ENCODE measurements at places on chromosomes 16 and 17.

DNA sequence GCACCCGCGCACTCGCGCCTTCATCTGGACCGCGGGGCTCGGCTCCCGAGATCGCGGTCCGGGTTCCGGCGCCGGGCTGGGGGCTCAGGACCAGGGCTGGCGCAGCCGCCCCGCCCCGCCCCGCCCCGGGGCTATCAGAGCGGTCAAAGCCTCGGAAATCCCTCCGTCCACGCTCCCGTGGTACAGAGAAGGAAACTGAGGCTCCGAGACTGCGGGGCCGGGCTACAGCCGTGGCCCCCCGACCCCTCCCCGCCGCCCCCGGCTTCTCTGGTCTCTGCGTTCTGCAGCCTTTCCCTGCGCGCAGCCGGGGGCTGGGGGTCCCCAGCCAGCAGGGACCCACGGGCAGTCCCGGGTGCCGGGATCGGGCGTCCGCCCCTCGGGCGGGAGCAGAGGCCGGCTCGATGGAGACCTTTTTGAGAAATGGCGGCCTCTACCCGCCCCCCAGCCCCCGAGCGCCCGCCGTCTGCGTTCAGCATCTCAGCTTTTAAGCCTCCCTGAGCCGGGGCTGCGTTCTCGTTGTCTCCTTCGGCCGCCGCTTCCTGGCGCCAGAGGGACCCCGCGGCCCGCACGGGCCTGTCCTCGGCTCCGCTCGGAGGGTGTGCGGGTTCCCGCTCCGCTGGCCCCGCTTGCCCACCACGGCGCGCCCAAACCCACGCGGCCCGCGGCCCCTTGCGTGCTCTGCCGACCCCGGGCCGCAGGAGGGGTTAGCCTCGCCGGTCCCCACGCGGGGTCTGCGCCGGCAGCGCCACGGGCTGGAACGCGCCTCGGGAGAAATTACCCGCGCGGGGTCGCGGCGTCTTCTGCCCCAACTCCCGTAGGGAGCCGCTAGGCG is 1.5 kb upstream of the NPTX1 start:
- DNase-seq: no peak

GRCh38 chr17:39231591-39232551 is 6.1 kb upstream of the STAC2 start:
- no peak for DNase-seq

DNA sequence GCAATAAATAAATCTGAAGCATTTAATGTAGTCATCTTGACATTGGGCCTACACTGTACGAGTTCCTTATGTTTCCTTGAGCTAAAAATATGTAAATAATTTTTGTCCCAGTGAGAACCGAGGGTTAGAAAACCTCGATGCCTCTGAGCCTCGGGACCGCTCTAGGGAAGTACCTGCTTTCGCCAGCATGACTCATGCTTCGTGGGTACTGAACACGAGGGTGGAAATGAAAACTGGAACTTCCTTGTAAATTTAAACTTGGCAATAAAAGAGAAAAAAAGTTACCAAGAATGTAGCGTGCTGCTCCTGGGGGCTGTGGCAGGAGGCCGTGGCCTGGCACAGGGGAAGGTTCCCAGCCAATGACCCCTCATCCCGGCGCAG is 74.1 kb downstream of the SOCS1 start:
- DNase-seq: no peak

- DNase-seq: no peak
Measured at GRCh38 chr17:79658811-79659207, 48.0 kb upstream of the RBFOX3 start.

DNA sequence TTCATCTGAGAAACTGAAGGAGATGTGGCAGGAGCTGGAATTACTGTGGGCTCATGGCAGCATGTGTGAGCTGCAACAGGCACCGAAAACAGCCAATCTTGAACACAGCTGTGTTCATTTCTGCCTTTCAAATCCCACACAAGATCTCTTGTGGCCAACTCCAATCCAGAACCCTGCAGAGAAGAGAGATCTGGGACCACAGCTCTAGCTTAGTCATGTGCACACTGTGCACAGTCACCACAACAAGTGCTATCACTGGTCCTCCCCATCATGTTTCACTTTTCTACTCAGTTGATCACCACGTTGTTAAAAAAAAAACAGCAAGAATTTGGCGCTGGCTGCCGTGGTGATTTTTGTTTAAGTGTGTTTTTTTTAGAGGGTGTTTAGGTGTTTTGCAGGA is 254.5 kb upstream of the ELAC2 start:
- no peak for DNase-seq

- peak; percentile 85 for DNase-seq
Measured at GRCh38 chr17:42928714-42929496, 28.3 kb downstream of the G6PC1 start.

- no peak for DNase-seq
Measured at GRCh38 chr16:52073024-52073423, 473.9 kb downstream of the TOX3 start.

DNA sequence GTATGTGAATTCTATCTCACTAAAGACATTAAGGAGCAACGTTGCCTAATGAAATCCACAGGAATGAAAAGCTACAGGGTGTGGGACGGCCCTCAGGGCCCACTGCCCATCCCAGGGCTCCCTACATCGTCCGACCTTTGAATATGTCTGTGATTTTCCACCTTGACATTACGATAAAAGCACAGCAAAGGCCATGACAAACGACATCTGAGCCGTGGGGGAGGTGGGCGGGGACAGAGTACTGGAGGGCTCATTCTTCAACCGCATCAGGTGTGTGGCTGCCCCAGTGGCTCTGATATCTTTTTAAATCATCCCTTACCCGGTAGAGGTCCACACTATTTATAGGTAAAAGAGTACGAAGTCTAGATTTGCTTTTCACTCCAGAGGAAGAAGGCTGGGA is 35.1 kb downstream of the LMF1 start:
- DNase-seq: no peak

- DNase-seq: no peak
Measured at GRCh38 chr17:38632334-38632733, 26.6 kb upstream of the SRCIN1 start.

DNA sequence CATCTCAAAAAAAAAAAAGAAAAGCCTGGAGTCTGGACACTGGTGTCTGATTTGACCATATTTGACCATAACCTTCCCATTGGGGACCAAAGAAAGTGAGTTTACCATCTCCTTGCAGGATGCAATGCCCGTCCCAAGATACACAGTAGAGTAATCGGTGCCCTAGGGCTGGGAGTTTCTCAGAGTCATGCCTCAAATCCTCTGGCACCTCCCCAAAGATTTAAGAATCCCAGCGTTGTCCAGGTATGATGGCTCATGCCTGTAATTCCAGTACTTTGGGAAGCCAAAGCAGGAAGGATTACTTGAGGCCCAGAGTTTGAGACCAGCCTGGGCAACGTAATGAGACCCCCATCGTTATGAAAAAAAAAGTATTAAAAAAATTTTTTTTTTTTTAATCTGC is 5.0 kb downstream of the PITPNM3 start:
- DNase-seq: no peak

GRCh38 chr17:29582772-29583171 is 6.7 kb downstream of the GIT1 start:
- DNase-seq: no peak

DNA sequence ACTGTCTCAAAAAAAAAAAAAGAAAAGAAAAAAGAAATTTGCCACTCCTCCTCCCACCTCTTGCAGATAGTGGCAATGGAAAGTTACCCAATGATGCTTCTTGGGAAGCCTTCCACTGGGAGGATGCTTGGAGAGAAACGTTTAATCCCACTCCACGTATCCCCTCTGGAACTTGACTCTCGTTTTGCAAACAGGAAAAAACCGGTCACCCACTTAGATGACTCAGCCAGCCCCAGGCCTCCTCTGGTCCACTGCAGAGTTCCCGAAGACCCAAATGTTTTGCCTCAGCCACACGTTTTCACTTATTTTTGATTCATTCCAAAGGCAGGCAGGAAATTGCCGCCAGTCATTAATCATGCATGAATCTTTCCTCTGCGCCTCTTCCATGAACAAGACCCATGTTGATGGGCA is 9.3 kb upstream of the TNFRSF17 start:
- no peak for DNase-seq

- peak; percentile 64 for DNase-seq
Measured at GRCh38 chr16:48623304-48624016, 13.5 kb upstream of the N4BP1 start.

GRCh38 chr16:58384437-58385055 is 7.7 kb upstream of the GINS3 start:
- DNase-seq: no peak

- no peak for DNase-seq
Measured at GRCh38 chr17:19363460-19364035, 1.0 kb upstream of the B9D1 start.

DNA sequence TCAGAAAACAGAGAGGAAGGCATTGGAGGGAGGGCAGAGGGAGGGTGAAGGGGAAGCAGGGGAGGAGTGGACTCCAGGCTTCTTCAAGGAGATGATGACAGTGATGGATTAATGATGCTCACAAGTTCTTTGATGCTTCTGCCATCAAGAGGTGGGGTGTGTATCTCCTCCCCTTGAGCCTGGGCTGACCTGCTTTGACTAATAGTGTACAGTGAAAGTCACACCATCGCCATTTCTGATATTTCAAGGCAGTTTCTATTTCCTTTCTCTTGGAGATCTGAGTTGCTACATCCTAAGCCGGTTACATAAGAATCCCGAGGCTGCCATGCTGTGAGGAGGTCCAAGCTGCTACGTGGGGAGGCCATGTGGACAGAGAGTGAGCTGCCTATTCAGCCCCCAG is 312.5 kb downstream of the MAF start:
- no peak for DNase-seq

DNA sequence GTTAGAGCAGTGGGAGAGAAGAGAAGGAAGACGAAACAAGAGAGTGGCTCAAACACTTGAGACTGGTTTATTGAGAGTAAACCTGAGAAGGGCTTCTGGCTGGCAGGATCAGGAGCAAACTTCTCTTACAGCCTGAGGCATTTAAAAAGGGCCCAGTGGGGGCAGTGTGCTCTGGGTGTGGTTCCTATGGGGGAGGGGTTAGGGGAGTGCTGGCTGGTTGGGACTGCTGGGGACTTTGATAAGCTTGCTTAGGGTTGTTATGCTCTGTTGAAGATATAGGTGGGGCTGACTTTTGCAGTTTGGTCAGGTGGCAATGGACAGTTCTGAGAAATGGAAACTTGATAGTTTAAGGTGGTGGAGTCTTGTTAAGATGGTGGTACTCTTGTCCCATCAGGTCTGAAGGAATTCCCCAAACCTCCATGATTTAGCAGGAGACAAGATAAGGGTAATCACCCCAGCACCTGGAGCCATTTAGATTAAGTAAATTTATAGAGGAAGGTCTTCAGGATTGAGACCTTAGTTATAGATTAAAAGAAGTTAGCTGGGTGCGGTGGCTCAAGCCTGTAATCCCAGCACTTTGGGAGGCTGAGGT is 79.3 kb downstream of the EMP2 start:
- no peak for DNase-seq

GRCh38 chr16:64882078-64882784 is 239.6 kb downstream of the CDH11 start:
- no peak for DNase-seq

GRCh38 chr16:86672179-86672863 is 94.0 kb downstream of the FOXL1 start:
- DNase-seq: no peak

DNA sequence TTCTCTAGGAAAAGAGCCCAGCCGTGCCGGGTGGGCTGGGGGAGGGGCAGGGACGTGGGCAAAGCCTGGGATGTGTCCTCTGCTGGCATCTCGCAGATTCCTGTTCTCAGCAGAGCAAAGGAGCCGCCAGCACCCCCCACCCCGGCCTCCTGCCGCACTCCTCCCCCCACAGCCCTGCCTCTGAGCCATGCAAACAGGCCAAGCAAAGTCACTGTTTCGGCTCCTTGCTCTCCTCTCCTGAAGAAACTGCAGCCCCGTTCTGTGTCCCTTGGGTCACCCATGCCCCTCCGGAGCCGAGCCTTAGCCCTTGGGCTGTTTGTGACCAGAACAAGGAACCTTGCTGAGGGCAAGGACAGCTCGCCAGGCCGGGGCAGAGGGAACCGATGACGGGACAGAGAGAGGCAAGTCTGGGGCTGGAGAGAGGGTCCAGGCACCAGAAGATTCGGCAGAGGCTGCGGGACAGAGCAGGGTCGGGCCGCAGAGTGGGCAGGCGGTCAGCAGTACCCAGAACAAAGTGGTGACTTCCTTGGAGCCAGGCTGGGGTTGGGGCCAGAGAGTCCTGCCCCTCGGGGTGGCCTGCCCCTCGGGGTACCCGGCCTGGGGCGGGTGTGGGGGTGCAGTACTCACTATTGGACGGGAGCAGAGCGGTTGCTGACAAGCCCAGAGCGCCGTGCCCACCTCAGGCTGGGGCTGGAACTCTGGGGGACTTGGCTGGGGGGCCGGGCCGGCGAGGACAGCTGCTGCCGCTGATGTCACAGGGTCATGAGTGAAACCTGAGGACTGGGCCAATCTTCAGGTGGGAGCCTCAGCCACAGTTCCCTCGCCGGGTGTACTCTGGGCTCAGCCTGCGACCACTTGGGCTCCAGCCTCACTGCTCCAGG is 9.2 kb upstream of the PRR29 start:
- no peak for DNase-seq

DNA sequence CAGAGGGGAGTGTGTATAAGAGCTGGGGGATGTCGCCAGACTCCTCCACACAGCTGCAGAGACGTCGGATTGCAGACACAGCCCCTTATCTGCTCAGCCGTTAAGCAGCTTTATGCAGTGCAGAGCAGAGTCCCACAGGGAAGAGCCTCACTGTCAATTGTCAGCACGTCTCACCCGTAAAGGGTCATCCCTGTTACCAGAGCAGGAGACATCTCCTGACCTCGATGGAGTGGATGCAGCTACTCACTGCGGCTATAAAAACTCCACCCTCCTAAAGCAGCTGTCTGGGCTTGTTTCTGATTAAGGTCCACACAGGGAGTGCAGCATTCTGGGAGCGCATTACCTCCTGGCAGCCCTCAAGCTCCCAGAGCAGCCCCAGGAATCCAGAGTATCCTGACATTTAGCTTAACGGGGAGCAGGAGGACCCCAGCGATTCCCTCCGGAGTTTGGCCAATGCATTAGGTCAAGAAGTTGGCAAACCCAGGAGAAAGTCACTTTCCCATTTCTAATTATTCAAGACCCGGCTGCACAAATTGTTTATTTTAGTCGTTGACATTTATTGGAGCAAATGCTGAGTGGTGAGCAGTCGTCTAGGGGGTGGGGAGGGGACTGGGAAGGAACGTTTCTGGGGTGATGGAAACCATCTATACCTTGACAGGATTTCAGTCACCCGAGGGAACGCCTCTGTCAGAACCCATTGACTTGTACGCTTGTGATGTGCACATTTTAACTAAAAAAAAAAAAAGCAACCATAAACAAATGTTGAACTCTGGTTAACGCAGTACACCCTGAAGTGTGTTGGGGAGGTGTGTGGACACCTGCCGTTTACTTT is 100.0 kb upstream of the ZNF469 start:
- DNase-seq: no peak

- no peak for DNase-seq
Measured at GRCh38 chr17:64277831-64278562, 14.9 kb upstream of the TEX2 start.

- DNase-seq: no peak
Measured at GRCh38 chr17:49935526-49936210, 33.3 kb upstream of the DLX4 start.

GRCh38 chr16:2895813-2896212 is 12.8 kb downstream of the FLYWCH2 start:
- no peak for DNase-seq

Data from NCI-H2081 (cell line).